ENCODE measurements at places on chromosomes 3 and 15.

- DNase-seq, result no peak
These were observed 331.0 kb downstream of the CGGBP1 start for GRCh38 chr3:87727783-87728182.

- DNase-seq, result no peak
These were observed 42.8 kb upstream of the IQSEC1 start for GRCh38 chr3:13115991-13116390.

GRCh38 chr3:64667138-64667537 lies 20.7 kb downstream of the ADAMTS9 start:
- no peak for DNase-seq

- peak; percentile 89 for DNase-seq
These were observed 67.4 kb downstream of the GRIP2 start for GRCh38 chr3:14472471-14473351.

DNA sequence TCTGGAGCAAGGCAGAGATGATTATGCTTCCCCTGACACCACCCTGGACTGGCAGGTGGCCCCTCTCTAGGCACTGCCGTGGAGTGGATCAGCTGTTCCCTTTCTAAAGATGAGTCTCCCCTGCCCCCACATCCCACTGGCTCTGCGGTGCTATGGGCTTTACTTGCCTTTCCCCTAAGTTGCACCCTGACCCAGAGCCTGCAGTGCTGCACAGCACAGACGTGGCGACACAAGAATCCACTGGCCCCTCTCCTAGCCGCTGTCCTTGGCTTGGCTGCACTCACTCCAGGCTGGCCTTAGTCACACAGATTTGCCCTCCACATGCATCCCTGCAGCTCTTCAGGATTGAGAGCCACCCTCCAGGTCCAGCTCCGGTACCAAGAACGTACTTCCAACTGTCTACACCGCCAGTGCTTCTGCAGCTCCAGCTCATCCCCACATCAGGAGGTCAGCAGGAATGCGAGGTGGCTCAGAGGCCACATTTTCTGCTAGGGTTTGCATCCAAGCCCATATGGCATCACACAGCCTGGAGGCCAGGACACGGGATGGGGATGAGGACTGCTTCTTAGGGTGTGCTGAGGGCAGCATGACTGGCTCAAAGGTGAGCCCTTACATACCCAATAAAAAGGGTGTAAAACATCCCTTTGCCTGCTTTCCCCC lies 82.4 kb upstream of the RASGRF1 start:
- no peak for DNase-seq

DNA sequence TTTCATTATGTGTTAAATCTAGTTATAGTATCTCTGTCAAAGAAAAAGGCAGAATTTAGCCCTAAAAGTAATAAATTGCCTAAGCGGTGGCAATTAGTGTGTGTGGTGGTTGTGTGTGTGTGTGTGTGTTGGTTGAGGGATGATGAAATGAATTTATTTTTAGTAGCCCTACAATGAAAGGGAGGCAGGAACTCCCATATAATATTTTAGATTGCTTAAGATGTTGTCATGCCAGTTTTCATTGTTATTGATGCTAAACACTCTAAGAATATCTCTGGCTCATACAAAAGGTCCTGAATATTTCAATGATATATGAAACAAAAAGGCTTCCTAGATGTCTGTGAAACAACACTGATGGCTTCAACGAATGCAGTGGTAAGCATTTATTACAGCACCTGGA lies 140.6 kb upstream of the TBC1D5 start:
- no peak for DNase-seq

GRCh38 chr15:96107916-96108315 lies 222.6 kb upstream of the NR2F2 start:
- DNase-seq, result no peak

DNA sequence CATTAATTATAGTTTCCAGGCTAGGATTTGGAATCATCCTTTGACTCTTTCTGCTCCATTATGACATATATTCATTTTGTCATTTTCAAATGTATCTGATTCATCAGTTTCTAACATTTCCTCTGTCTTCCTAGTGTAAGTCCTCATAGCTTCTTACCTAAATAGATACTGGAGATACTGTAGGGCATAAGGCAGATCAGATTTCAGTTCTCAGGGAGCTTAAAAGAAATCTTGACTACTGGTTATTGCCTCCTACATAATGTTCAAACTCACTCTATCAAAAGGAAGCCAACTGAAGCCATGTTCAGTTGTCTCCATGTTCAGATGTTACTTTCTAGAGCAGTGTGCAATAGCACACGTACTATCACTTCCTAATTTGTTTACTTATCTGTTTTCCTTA lies 29.6 kb upstream of the CTDSPL2 start:
- DNase-seq, result no peak

DNA sequence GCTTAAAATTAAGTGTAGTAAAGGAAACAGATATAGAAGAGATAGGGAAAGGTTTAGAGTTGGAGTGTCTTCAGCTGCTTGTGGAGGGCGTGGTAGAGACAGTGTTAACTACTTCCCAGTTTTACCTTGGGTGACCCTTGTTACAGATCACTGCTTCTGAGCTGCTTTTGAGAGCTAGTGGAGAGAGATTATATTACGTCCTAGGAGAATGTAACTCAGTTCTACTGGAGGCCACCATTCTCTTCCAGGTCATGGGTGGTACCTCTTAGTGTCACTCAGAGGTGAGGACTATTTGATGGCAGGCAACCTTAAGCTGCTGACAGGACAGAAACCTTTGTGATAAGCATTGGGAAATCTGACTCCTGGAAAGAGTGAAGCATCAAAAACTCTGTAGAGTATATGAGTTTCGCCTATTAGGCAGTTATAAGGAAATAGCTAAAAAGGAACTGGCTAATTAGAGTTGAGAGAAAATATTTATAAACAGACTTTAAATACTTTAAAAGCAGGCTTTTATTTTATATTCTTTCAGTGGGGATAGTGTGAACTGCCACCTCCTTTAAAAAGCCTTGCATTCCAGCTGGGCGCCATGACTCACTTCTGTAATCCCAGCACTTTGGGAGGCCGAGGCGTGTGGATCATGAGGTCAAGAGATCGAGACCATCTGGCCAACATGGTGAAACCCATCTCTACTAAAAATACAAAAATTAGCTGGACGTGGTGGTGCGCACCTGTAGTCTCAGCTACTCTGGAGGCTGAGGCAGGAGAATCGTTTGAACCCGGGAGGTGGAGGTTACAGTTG lies 106.5 kb downstream of the ZNF609 start:
- no peak for DNase-seq

- DNase-seq, result peak; percentile 94
These were observed 514 bp downstream of the MBNL1 start for GRCh38 chr3:152269056-152269830.

GRCh38 chr3:72137865-72138861 lies 353.2 kb upstream of the PROK2 start:
- no peak for DNase-seq

- DNase-seq, result no peak
These were observed 36.7 kb upstream of the NDUFB4 start for GRCh38 chr3:120559242-120560061.

DNA sequence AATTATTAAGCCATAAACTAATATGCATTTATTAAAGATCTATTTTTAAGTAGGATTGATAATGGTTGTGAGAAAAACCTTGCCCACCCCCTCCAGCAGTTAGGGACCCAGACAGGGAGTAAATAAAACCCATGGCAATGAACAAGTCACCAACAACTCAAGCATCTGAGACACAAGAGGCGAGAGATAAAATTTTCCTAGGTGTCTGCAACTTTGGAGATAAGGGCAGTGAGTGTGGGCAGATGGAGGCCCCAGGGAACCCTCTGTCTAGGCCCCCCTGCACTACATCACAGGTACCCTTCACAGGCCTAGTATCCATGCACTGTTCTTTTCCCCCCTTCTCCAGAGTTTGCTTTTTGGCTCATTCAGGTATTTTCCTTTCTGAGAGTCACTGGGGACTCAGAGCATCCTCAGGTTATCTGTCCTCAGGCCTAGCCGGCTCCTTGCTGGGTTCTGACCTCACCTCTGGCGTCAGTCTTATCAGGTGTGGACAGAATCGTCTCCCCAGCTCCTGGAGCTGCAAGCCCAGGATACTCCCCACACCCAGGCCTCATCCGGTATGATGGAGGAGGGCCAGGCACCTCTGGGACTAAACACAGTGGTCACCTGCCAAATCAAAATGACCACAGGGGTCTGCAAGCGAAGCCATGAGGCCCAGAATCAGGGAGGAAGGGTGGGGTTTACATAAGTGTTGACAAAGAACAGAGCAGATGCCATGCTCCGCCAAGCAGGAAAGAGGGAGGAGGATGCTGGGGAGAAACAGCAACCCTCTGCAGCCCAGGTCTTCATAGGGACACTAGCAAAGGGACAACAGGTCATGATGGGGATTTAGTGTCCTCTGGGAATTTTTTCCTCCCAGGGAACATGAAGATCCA lies 50.4 kb downstream of the CCNL1 start:
- no peak for DNase-seq

DNA sequence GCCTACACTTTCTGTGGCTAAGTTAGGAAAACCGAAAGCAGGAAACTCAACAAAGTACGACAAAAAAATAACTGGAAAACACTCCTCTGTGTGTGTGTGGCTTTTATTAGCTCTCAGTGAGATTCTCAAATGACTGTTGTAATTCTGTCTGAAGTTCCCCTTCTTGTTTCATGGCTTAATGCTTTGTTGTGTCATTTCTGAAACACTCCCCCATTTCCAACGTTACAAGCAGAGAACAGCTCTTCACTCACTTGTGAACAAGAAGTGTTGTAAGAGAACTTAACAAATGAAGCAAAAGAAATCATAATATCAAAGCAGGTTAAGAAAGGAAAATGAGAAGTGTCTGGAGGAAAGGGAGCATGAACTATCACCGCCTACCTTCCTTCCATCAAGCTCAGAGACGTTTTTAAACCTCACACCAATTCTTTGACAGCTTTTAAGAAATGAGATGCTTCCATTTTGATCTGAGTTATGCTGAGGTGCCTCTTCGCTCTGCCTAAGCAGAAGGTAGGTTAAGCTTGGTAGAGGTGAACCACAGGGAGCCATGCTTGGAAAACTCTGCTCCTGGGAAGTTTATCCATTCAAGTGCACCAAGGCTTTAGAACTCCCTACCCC lies 12.4 kb upstream of the SEC62 start:
- no peak for DNase-seq

DNA sequence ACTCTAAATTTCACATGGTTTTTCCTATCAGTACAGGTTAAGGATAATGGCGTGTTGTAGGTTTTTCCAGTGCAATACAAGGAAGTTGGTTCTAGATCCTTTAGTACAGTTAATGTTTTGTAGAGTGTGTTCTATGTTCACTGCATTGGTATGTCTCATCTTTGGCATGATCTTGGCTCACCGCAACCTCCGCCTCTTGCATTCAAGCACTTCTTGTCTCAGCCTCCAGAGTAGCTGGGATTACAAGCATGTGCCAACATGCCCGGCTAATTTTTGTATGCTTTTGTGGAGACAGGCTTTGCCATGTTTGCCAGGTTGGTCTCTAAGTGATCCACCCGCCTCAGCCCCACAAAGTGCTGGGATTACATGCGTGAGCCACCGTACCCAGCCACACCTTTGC lies 30.4 kb downstream of the SNRPN start:
- DNase-seq, result no peak

GRCh38 chr3:11523572-11524101 lies 120.1 kb downstream of the VGLL4 start:
- no peak for DNase-seq

DNA sequence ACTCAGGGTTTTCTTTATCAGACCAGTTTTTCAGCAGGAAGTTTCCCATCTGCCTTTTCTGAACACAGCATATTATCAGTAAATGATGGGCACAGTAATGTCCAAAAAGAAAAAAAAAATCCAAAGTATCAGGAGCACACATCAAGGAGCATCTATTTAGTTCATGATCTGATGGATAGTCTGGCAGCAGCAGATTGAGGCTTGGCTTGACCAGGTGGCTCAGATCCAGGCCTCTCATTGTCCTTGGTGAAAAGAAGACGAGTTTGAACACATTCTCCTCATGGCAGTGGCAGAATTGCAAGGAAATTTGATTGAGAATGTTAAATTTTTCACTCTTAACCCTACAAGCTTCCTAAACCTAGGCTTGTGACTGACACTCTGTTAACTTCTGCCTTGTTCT lies 192.9 kb downstream of the OXSM start:
- DNase-seq, result no peak

GRCh38 chr3:37970802-37971201 lies 19.8 kb upstream of the VILL start:
- DNase-seq, result no peak

DNA sequence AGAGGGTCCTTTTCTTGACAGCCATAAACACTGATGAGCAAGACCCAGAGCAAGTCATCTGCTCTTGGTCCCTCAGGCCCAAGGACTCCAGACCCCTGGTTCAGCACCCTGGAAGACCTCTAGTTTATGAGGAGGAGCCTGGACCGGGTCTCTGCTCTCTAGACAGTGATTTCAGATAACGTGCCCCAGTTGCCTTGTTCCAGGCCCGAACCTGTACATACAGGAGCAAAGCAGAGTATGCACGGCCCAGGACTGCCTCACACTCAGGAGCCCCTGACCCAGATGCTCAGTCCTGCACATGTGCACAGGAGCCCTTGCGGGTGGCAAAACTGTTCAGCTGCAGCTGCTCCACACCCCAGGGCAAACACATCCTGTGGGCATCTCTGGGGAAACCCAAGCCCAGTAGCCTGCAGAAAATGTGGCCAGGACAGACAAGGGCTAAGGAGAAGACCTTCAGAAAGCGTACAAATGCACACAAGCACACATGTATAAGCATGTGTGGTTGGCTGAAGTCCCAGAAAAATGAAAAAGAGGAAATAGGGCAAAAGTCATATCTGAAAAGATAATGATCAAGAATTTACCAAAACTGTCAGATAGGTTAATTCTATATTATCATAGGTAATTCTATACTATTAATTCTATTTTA lies 59.9 kb upstream of the CORO2B start:
- no peak for DNase-seq

GRCh38 chr15:84657748-84658079 lies 285 bp downstream of the NMB start:
- no peak for DNase-seq

GRCh38 chr3:50242851-50243542 lies 7.0 kb downstream of the GNAI2 start:
- DNase-seq, result peak; percentile 89

- no peak for DNase-seq
These were observed 27.7 kb downstream of the ALDH1A2 start for GRCh38 chr15:58037723-58038301.

- no peak for DNase-seq
These were observed 42.7 kb downstream of the METTL6 start for GRCh38 chr3:15384510-15385237.

DNA sequence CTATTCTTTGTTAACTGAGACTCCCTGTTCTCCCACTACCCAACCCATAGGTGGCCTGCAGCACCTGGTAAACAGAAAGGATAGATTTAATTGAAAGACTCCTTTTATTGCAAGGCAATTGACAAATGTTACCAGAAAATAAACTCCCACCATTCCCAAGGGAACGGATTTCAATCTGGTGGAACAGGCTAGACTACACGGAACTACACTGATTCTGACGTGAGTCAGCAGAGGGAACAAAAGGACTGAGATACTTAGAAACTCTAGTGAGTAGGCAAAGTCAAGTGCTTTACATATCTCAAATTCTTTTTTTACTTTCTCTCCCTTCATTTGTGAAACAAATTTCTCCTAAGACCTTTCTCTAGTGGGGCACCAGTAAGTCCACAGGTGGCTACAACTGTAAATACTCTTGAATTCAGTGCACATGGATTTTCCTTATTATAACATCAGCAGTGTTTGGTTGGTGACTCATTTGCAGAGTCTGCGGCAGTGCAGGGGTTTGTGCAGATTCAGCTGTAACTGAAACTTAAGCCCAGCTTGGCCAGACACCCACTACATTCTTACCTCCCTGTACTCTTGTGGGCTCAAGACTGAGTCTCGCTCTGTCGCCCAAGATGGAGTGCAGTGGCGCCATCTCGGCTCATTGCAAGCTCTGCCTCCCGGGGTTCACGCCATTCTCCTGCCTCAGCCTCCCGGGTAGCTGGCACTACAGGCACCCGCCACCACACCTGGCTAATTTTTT lies 34.3 kb upstream of the PLSCR2 start:
- no peak for DNase-seq

All from upper lobe of left lung (tissue), 6 donors.